ENCODE measurements at places on chromosomes 5 and 9. TPM values are rescaled to one million over a fixed set of nuclear protein-coding genes. Genes with fewer than 3 reads are reported as not detected.
A peak's percentile ranks its signal among the peaks of the same experiment; 100 is the strongest.

DNA sequence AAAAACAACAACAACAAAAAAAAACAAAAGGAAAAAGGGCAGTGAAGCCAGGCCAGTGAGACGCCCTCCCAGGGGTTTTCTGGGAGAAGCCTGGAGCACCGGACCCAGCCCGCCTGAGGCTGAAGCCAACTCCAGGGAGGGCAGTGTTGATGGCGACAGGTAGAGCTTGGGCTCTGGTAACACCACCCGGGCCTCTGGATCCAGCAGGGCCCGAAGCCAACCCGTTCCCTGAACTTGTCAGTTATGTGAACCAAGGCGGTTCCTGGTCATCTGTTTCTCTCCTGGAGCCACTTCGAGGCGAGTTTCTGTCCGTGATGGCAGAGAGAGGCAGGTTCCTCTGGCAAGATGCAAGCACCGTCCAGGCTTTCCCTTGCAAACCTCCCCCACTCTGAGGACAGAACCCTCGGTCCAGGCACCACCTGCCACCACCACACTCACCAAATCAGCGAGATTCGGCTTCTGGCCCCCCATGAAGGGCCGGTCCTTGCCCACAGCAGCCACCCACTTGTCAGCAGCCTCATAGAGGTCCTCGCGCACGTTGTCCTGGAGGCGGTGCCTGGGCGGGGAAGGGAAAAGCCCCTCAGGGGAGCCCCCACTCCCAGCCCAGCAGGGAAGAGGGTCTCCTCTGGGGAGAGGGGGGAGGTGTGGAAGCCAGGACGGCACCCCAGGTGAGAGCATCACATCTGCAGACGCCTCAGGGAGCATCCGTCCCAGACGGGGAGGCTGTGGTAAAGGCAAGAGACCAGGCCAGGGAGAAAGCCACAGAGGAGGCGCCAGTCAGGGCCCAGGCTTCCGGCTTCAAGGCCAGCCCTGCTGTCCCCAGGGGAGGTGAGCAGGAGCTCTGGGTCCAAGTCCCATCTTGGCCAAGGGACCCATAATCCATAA lies 5.4 kb downstream of the PTGES2 start:
- peak; percentile 37 for DNase-seq

DNA sequence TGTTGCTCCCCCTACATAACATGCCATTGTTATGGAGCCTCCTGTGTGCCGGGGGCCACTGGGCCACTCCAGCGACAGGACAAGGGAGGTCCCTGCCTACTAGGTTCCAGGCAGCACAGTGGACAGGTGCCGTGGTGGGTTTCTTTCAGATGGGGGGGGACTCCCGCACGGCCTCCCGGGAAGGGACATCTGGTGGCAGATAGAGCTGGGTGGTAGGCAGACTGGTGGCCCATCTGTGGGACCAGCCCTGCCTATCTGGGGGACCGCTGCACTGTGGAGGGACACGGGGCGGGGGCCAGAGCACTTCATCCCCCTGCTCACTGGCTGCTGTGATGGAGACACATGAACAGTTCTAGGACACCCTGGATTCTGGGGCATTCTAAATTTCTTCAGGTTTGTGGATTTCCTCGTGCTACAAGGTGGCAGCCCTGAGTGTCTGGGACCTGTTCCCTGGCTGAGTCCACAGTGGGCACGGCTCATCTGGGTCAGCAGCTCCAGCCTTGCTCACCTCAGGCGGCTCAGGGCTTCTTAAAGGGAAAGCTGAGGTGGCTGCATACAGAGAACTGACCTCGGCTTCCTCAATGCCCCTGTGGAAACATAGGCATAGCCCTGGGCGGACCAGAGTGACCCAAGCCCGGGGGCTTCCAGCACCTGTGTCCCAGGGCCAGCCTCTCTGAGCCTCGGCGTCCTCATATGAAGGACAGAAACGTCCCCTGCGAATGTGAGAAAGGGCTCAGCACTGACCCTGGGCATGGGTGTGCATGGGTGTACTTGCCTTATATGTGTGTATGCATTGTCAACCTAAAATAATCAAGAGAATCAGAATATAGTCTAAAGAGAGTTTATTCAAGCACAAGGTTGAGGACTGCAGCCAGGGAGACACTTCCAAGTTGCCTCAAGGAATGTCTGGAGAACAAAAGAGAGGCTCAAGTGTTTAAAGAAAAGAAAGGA lies 22.5 kb downstream of the FGD3 start:
- DNase-seq = no peak

- no peak for DNase-seq
Observed at GRCh38 chr9:123787416-123787815, 142.5 kb downstream of the DENND1A start.

GRCh38 chr9:13845460-13845859 lies 468.5 kb downstream of the NFIB start:
- DNase-seq = no peak

DNA sequence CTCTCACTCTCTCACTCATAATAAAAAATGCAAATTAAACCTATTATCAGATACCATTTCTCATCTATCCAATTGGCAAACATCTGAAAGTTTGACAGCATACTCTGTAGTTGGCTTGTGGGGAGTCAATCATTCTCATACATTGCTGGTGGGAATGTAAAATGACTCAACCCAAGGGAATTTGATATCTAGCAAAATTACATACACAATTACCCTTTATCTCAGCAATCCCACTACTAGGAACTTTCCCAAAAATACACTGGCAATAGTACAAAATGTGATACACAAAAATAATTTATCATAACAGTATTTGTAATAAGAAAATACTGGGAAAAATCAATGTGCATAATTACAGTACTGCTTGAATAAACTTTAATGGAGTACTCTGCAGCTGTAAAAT lies 731.3 kb downstream of the DTWD2 start:
- DNase-seq = no peak

GRCh38 chr5:15286650-15287049 lies 213.3 kb upstream of the FBXL7 start:
- DNase-seq = no peak

GRCh38 chr5:81556809-81557208 lies 162.9 kb upstream of the ACOT12 start:
- no peak for DNase-seq

DNA sequence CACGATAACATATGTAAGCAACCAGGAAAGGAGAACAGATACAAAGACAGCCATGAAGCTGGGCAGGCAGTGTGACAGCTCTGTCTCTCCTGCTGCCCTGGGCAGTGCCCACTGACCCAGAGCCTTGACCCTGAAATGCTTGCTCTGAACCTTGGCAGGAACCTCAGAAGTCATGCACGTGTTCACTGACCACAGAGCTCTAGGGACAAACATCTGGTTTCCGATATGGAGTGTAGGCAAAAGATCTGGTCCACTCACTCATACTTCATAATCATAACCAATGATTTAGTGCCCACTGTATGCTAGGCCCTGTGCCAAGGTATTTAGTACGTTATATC lies 102.6 kb downstream of the FSTL4 start:
- DNase-seq = no peak

GRCh38 chr5:41445937-41446563 lies 64.4 kb downstream of the PLCXD3 start:
- DNase-seq = peak; percentile 27

DNA sequence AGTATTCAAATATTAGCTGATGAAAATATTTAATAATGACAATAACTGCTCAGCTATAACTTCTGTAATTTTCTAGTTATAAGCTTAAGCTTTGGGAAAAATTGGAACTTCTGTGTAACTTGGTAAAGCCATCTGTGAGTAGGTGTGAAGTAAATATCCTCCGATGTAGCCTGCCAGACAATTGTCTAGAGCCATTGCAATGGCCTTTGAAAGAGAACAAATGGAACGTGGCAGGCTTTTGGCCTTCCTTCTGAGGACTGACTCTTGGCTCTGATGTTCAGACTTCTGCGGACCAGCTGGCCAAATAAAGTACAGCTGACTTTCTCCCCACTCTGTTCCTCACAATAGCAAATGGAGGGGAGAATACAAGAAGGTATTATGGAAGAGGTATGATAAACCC lies 203.4 kb upstream of the NMUR2 start:
- no peak for DNase-seq

GRCh38 chr5:172694061-172694460 lies 53.0 kb downstream of the NEURL1B start:
- DNase-seq = peak; percentile 25

DNA sequence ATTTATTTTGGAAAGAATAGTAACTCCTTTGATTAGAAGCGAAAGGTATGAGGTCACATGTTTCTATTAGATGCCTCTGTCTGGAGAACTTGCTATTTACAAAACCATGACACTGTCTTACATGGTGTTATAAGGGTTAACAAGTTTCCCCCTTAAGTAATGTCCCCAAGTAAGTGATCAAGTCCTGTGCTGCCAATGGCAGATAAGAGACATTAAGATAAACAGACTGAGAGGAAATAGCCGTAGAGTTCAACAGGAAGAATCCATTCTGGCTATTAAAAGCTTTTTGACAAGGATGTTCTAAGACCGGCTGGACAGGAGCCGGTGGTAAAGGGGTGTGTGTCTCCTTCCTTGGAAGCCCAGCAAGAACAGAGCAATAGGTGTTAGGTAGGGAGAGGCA lies 257.5 kb downstream of the GADD45G start:
- DNase-seq = no peak

DNA sequence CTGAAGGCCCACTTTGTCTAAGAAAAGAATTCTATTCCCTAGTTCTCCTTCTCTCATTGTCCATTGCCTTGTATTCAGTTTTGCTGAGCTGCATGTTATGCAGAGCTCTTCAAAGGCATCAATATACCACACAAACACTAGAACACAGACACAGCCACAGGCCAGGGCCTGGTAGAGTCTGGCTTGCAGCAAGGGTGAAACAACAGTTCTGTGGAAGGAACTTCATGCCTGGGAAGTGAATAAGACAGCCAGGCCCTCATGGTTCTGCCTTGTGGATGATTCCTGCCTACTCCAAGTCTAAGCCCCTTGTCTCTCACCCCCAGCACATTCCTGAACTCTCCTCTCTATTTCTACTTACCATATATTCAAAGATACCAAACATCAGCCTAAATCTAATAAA lies 30.8 kb downstream of the KLHL3 start:
- no peak for DNase-seq

DNA sequence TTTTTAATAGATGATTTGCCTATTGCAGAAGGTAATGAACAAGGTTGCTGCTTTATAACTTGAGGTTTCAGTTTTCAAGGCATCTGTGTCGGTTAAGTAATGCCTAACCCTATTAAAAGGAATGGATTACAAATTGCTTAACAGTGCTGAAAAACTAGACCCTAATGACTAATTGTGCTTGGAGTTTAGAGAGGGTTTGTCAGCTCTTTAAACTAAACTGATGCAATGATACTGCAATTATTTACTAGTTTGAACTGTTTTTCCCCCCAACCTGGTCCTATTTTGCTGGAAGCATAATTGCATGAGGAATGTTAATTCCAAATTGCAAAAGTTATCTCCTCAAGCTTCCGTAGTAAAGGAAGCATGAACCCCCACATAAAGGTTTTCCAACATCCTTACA lies 39.3 kb upstream of the TLX3 start:
- DNase-seq = no peak

- DNase-seq = no peak
Observed at GRCh38 chr5:100456615-100457014, 78.6 kb upstream of the FAM174A start.

DNA sequence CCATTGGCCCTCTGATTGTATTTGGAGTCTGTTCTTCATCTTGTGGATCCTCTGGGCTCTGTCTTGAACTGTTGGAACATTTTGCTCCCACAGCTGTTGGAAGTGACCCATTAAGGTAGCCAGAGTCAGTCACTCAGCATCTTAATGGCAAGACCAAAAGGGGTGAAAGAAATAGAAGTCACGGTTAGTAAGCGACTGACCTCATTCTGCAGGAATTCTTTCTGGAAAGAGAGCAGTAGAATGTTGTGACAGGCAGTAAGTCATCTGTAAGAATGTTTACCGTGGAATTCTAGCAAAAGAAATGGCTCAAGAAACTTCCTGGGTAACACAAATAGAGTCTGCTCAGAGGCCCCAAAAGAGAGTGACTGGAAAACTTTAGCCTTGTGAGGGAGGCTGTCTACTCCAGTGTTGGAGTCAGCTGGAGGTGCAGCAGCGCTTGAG lies 28.6 kb upstream of the TNC start:
- peak; percentile 45 for DNase-seq

GRCh38 chr9:93216073-93216365 lies 32.1 kb downstream of the WNK2 start:
- DNase-seq = no peak

GRCh38 chr5:174745590-174746103 lies 21.3 kb downstream of the MSX2 start:
- no peak for DNase-seq

Gene FBXW5
- total RNA-seq = 92.5 TPM

Gene MAPK9
- 31.4 TPM for total RNA-seq

Gene TEX48
- total RNA-seq = not detected

Gene ADGRD2
- total RNA-seq = not detected

Gene IL5
- total RNA-seq = not detected

Gene CBY3
- total RNA-seq = not detected

Gene SLC6A18
- total RNA-seq = not detected

Gene FGFR4
- 0.57 TPM for total RNA-seq

Gene RALGDS
- total RNA-seq = 32.7 TPM
